Dorsolateral prefrontal cortex (tissue), 122 donors: ENCODE measurements at places on chromosomes 2 and 18.

DNA sequence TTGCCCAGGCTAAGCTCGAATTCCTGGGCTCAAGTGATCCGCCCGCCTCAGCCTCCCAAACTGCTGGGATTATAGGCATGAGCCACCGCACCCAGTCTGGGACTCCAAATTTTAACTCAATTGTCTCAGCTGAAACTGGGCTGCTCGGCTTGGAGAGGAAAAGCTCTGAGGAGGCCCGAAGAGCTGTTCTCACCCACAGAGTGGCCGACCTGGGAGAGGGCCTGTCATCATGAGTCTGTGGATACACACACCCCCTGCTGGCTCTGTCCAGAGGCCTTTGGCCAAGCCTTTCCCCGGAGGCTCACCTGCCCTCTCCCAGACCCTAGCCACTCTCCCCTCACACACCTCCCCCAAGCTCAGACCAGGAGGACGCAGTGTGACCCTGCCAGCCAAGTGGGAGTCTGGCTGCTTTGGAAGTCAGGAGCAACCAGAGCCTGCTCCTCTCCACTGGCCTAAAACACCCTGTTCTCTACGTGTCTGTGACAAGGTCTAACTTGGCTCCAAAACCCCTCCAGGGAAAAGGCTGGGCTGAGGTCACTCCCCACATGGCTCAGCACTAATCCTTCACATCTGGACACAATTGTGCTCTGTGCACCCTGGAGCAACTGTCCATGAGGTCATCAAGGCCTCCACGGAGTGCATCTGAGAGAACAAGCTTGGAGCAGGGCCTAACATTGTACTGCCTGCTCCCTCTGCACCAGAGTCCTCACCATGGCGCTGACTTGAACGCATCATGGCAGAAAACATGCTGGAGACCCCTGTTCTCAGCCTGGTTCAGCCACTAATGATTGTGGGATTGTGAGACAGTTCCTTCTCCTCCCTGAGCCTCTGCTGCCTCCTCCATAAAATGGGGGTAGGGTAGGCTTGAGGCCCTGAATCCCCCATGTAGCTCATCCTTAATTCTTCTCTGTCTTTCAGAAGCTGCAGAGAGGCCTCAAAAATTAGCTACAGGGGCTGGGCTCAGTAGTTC is 49.9 kb upstream of the RAB6C start:
- DNase-seq: peak; percentile 76

- DNase-seq: no peak
Observed at GRCh38 chr2:17749753-17750438, 3.7 kb downstream of the SMC6 start.

DNA sequence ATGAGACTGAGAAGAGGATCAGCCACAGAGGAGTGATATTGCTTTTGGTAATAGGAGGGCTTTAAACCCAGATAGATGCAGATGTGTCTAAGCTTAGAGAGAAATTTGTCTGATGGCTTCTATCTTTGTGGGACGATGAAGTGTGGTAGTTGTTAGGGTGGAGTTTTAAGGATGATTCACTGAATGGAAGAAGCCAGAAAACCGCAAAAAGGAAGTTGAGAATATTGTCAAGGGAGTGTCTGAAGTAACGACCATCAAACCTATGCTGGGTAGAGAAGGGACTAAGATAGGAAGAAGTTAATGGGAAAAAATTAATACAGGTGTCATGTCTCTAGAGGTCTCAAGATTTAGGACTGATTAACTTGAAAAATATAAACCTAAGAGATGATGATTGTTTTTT is 195.6 kb upstream of the MC4R start:
- no peak for DNase-seq

DNA sequence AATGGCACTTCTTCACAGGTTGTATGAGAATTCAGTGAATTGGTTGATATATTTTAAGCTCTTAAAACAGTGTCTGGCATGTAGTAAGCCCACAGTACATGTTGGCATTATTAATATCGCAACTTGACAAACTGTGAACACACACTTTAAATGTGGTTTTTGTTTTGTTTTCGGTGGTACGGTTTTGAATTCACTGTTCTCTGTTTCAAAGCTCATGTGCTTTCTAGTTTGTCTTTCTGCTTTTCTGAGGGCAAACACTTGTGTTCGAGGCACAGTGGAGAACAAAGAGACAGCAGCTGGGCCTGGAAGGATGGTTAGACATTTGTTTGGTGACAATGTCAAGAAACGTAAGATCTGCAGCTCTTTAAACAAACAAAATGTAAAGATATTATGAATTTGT is 276.5 kb upstream of the MC4R start:
- DNase-seq: no peak

DNA sequence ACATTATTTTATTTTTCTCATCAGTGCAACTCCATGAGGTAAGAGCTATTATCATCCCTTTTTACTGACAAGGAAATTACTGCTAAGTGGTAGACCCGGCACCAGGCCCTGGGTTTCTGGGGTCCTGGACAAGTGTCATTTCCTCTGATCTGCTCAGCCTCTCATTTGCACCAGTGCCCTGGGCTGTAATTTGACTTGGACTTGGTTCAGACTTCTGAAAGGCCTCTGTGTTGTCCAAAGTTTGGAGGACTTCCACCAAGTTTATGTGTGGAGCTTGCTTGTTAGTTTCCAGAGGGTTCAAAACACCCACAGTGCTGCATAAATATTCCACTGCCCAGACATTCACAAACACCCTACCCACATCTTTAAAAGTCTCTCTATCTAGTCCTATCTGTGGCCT is 44.0 kb upstream of the PPP1CB start:
- DNase-seq: no peak
